Activated CD4-positive, CD25-positive, alpha-beta regulatory T cell (primary cell): ENCODE measurements at places on chromosomes 2 and 18.
A peak's percentile ranks its signal among the peaks of the same experiment; 100 is the strongest.

DNA sequence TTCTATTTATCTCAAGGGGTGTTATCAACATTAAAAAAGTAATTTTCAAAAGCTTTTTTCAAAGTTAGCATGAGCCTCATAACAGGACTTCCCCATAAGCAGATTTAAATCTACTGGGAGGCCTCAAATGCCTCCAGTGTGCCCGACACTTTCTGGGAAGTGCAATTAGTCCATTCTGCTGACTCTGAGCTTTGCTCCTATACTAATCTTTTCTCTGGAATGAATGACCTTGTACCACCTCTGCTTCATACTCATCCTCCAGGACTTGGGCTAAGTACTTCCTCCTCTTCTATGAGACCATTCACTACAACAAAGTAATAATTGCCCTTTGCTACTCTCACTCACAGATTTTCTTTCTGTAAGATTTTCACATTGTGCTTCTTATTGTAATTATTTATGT lies 111.1 kb downstream of the RIT2 start:
- no peak for DNase-seq

DNA sequence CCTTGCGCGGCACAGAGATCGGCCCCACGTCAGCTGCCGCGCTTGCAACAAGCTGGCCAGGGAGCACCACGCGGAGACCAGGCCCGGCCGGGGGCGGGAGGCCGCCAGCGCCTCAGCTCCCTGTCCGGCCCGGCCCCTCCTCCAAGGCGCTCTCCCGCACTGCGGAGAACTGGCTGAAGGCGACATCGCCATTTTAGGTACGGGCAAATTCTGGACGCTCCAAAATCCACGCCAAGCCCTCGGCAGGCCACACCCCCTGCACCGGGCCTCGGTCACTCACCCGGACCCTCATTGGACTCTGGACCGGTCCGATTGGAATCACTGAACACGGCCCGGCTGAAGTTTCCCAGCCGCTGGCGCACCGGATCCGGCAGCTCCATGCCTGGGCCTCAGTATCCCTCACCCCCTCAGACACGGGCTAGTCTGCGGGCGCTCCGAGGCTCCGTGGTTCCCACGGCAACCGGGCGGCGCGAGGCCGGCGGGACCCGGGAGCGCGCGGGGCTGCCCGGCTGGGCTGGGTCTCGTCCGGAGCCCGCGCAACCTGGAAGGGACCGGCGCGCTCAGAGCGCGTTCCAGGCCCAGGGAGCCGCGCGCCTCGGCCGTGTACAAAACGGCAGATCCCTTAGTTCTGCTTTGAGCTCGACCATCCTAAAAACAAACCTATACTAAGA lies at the start of gene TMEM17:
Gene TMEM17 (minus strand): TSS at position 446 of the 671 bp plus-strand sequence. CDS start 66 bp downstream, at position 380.
- peak; percentile 2 for DNase-seq

GRCh38 chr18:22559414-22560274 lies 141.9 kb upstream of the CTAGE1 start:
- DNase-seq: no peak

DNA sequence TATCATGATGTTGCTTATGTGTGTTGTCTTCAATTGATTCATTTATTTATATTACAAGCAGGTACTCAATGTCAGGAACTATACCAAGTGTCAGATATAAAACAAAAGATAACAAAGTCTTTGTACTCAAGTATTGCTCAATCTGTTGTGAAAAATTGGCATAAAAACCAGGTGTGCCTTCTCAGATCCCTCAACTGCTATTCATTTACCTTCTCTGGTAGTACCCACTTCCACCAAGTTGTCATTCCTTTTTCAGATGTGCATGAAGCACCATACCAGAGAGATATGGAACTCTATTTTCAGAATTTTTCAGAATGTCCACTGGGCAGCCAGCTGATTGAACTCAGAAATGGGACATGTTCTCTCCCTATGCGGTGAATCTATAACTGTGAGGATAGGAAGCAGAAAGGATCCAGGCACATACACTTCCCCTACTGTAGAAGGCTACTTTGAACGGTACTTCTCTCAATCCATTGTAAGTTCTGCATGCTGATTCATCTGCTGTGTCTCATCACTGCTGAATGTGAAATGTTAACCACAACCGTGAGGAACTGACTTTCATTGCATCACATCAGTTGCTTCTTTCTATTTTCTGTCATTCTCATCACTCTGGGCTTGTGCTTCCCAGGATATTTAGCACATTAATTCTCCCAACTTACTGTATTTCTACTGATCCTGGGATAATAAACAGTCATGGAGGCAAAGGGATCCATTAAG lies 1621.3 kb downstream of the SUCLG1 start:
- no peak for DNase-seq

DNA sequence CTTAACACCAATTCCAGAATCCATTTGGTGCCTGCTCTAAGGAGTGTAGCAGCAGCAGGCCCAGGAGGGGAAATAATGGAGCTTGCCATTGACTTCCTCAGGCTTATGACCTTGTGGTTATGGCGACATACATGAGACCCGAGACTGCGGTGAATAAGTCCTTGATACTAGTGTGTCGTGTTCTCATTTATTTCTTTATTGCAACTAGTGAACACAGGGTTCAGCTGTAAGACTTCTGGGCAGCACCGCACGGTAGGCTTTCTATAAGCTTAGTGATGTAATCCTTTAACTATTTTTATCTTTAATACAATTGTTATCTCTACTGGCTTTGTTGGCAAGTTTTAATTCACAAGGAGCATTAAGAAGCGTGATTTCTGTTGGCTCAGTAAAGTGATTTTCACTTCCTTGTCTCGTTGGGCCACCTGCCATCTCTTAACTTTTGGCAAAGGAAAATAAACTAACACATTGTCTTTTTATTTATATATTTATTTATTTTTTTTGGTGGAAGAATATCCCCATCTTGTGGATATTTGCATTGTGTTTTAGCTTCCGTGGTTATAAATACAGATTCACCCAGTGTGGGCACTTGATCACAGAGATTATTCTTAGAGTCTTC lies 139.8 kb downstream of the LTBP1 start:
- no peak for DNase-seq

DNA sequence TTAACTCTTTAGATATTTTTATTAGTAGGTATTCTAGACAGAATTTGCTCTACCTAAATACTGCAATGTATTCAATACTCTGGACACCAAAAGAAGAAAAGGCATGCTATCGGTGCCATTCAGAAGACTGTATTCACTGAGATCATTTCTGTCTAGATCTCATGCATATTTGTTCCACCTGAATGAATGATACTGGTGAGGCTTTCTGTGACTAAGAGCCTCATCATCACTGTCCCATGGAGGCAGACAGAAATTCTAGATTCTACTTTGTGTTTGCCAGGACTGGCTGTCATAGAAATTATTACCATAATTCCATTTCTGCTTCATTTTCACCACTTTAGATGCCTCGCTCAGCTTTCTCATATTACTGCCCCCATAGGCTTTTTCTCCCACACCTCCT lies 340.7 kb downstream of the MBD2 start:
- DNase-seq: no peak

DNA sequence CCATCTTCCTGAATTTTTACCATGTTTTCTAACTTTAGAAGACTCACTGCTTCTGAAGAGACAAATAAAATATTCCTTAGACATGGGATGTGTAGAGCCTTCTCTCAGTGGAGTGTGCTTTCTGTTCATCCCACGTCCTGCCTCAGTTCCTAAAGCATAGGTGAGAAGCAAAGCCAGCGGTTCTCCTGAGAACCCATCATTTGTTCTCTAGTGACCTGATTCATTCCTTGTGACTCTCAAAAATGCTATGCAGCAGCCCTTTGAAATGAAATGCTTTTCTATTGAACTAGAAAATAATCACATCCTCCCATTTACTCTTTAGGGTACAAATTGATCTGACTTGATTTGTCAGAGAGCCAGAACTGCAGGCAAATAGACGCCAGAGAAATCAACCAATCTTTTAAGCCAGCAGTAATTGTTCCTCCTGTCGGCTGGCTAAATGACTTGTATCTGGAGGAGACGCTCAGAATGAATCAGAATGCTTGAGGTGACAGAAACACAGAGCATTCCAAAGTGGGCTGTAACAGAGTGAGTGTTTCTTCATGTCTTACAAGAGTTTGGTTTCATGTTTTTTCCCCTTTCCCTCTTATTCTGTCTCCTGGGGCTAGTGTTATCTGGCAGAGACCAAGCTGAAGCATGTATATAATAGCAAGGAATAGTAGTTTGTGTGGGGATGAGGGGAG lies 81.3 kb upstream of the TMEM178A start:
- no peak for DNase-seq
